ENCODE measurements at places on chromosomes 1 and 21.

- no peak for DNase-seq
Observed at GRCh38 chr1:85462931-85463649, 1.9 kb downstream of the DDAH1 start.

DNA sequence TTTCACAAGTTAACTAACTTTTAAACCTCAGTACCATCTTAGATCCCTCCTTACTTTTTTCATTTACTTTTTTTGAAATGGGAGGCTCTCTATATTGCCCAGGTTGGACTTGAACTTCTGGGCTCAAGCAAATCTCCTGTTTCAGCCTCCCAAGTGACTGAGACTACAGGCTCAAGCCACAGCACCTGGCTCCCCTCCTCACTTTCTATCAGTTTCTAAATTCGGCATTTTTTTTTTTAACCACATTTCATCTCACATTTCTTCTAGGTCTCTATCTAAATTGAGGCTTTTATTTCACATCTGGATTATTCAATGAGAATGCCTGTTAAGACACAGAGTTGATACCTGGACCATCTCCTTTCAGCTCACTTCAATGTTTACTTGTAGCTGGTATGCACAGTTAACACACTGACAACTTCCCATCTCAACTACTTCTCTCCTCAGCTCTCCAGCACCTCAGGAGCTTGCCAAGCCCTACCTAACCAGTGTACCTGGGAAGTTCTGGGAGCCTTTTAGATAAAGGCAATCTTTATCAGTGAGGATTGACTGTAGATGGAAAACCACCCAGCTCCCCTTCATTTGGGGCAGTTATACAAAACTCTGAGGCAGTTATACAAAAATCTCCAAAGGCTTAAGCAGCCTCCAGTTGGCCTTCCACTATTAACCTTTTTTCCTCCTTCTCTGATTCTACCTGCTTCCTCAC lies 3.4 kb downstream of the USP33 start:
- no peak for DNase-seq

DNA sequence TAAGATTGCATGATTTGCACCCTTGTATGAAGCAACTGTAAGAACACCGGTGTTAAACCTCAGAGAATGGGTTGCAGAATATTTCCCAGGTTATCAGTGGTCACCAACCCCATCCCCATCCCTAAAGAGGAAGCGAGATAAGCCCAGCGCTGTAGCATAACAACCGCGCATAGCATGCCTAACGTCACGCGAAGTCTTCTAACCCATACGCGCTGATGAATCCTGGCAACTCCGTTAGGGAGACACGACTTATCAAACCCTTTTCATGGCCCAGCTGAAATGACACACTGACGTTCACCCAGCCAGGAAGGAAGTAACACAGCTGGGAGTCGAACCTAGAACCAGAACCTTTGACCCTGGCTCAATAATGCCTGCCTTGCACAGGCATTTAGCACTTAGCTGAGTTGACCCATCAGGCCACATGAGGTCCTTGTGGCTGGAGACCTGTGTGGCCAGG lies 24.2 kb downstream of the TMEM51 start:
- DNase-seq: peak; percentile 86

DNA sequence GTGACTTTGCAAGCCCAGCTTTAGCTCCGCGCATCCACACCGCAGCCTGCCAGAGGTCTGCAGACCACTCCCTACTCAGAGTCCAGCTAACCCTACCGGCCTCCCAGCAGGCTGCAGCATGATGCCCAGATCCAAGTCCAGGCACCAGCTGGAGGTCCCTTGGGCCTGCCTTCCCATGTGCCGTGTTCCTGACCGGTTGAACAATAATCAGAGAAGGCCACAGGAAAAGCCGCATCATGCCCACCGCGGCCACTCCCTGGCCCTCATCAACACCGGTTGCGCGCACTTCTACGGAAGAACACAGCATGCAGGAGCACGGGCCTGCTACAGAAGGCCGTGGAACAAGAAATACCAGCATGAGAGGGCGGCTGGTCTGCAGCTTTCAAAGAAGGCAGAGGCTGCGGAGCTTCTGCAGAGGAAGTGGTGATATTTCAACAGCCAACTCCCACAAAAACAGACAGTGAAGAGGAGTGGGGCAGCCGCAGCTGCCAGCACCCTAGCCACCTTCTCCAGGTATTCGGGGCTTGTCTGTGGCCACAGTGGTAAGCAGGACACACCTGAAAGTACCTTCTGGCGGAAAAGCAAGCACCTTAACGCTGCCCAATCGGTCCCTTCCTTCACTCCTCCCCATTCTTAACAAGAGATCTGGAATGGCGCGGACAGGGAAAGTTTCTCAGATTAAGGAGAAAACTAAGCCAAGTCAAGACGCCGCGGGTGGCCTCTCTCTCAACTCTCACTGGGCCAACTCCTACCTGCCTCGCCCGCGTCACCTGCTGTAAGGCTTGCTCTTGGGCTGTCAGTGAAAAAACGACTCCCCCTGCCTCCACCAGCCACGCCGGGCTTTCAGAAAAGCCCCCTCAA lies 1.5 kb downstream of the PGBD5 start:
- DNase-seq: peak; percentile 77

DNA sequence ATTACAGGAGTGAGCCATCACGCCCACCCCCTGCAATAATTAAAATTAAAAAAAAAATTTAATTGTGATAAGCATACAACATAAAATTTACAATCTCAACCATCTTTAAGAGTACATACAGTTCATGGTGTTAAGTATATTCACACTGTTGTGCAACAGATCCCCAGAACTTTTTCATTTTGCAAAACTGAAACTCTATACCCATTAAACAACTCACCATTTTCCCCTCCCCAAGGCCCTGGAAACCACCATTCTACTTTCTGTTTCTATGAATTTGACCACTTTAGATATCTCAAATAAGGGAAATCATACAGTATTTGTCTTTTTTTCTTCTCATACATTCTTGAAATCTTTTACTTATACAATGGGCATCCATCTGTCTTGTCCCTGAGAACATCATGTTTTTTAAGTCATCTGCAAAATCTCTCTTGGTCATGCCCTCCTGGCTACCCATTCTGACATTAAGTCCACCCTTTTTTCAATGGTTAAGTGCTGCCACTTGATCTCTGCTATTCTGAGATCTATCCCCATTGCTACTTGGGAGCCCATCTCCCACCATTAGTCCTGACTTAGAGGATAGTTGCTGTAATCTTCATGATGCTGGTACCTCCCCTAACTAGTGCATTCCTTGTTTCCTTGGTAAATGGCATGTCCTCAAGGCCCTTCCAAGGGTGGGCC lies 39.4 kb upstream of the ZFYVE9 start:
- DNase-seq: peak; percentile 64

GRCh38 chr1:91138959-91139358 lies 117.1 kb upstream of the ZNF644 start:
- no peak for DNase-seq

DNA sequence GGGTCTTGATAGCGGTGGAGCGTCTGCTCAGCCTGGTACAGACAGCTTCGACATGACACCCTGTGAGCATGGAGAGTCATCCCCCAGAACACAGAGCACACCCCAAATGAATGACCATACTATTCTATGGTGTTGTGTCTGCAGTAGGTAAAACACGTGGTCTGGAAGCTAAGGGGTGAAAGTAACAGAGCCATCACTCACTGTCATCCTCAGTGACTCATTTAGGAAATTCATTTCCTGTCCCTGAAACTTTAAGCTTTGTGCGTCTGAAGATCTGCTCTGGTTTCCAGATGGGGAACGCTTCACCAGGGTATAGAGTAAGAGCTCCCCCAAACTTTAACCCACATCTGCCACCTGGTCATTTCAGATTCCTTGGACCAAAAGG lies 94.8 kb upstream of the DISP3 start:
- DNase-seq: peak; percentile 68

GRCh38 chr1:208110296-208110695 lies 133.9 kb downstream of the PLXNA2 start:
- DNase-seq: no peak

GRCh38 chr1:3021233-3021671 lies at the start of gene ACTRT2:
TSS of gene ACTRT2 (plus strand) at chr1:3021467. CDS start at chr1:3021687, 220 bp downstream.
- DNase-seq: no peak

DNA sequence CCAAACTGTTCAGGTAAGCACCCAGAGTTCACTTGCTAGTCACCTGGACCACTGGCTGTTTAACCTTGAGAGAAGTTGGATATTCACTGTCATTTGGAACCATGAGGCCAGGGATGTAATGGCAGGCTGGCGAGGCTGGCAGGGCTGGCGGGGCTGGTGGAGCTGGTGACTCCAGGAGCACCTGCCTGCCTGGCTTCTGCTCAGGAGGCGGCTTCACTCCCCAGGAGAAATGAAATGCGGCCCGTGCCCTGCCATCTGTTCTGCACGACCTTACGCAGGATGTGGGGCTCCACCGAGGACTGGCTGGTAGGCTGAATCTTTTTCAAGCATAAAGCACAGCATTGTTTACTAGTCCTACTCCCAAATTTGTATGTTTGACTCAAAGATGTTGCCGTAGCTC lies 22.7 kb upstream of the MX1 start:
- DNase-seq: no peak

DNA sequence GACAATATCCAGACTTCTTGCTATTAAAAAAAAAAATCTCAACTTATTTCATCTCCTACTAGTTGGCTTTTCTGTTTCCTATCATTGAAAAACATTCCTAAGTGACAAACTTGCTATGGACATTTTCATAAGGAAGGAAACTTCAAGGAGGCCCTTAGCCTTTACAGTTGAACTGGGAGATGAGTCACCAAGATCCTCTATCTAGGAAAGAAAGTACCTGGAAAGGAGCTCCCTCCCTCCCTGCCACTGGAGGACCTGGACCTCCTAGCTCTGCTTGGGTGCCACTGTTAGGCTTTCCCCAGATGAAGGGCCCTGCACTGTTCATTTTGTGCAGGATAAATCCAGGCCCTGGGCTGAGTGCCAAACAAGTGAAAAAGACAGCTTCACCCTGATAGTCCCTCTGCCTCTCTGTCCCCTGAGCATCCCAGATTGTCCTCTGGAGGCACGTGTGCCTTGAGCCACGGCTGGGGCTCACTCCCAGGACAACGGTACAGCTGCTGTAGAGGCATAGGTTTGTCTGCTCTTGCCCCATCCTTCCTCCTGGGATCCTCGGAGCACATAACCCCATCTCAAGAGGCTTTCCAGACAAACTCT lies 40.2 kb upstream of the SOX13 start:
- DNase-seq: no peak

DNA sequence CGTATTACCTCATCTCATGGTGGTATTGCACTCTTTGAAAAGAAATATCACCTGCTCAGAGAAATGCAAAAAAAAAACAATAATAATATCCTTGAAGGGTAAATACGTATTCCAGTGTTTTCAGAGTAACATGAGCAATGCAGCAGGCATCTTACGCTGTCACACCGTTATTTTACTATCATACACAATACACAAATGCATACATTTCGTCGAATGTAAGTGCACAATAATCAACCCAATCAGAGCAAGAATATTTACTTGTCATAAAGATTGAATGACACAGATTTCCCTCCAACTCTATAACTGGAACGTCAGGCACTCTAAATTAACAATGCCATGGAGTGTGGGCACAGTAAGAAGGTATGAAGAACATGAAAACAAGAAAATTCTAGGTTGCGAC lies 1050.1 kb downstream of the PLA2G4A start:
- DNase-seq: no peak

GRCh38 chr1:220734571-220735326 lies 13.4 kb upstream of the MTARC2 start:
- peak; percentile 36 for DNase-seq

DNA sequence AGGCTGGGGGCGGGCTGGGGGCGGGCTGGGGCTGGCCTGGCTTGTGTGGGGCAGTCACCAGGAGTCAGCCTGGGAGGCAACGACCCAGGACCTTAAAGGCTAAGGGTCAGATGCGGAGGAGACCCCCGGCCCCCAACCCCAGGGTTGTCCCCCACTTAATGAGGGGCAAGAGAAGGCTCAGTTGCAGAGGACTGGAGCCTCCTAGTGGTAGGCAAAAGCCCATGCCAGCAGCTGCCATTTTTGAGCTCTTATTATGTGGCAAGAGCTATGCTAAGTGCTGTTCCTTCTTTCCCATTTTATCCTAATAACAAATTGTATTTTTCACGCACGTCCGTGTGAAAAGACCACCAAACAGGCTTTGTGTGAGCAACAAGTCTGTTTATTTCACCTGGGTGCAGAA lies 8.0 kb downstream of the KIAA1614 start:
- no peak for DNase-seq

DNA sequence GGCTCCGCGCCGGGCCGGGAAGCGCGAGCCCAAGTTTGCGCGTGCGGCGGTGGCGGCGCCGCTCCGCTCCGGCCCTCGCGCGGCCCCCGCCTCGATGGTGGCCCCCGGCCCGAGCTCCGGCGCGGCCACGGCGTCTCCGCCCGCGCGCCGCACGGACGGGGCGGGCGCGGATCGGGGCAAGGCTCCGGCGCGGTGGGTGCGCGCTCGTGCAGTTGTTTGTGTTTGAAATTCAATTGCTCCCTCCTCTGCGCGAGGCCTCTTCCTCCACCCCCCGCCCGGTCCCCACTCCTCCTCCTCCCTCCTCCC lies at the start of gene HDGF:
Gene HDGF (minus strand): TSS at position 225 of the 306 bp plus-strand sequence. CDS start 246 bp downstream, outside the sequence.
- DNase-seq: no peak

GRCh38 chr21:26403321-26403720 lies 169.8 kb downstream of the CYYR1 start:
- no peak for DNase-seq

DNA sequence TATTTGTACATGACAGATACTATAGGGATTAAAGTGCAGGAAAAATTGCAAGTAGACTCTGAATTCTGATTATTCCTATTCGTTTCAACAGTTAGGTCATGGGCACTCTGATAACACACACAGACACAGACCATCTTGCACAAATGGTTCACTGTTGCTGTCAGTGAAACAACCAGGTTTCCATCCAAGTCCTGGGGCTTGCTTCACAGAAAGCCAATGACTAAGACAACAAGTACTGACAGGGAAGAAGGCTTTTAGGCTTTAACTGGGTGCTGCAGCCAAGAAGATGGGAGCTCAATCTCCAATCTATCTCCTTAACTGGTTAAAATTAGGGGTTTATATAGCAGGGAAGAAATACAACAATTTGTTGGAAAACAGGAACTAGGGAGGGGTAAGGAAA lies 57.6 kb downstream of the RIMS3 start:
- DNase-seq: peak; percentile 72

GRCh38 chr1:13628218-13628617 lies 44.6 kb downstream of the PDPN start:
- no peak for DNase-seq

DNA sequence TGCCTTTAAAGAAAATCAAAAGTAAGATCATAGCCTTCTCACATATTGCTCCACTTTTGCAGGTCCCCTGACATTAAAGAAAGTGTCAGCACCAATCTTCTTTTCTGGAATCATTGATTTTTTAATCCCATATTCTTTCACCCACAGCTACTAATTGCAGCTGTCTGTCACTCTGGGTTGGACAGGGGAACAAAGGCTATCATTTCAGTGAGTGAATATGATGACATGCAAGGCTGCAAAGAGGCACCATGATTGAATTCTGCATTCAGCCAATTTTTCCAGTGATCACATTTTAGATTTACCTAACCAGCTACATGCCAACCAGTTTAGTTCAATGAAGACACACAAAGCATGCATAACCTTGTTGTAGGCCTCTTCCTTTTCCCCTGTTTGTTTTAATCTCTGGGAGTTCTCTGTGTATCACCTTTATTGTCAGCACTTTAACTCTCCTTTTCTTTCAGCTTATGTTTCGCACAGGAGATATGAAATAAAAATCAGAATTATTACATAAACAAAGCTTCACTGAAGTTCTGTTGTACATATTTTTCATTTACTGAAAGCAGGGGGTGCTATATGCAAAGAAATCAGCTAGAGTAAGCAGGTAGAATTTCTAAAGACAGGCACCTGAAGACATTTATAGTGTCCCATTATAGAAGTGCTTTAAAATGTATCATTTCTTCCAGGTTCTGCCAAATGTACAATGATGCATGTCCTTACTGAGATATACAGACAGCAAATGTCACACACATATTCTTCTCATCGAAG lies 584.8 kb downstream of the PLA2G4A start:
- DNase-seq: no peak
